ENCODE measurements at places on chromosomes 6 and 20.

DNA sequence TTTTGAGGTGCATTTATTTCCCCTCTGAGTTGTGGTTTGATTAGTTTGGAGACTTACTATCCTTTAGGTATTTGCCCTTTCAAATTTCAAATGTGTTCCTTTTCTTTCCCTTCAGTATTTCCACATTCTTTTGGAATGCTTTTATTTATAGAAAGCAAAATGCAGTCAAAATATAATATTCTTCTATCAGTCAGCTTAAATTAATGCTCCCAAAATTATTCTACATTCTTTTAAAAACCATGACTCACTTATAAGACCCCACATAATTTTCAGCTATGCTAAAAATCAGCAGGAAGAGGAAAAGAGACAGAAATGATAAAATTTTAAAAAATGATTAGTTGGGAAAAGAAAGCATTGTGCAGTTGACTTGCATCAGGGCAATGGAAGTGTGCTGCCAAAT, 180.0 kb upstream of the SMLR1 start:
- DNase-seq, result no peak

GRCh38 chr20:64114356-64114971, 7.1 kb upstream of the NPBWR2 start:
- no peak for DNase-seq

DNA sequence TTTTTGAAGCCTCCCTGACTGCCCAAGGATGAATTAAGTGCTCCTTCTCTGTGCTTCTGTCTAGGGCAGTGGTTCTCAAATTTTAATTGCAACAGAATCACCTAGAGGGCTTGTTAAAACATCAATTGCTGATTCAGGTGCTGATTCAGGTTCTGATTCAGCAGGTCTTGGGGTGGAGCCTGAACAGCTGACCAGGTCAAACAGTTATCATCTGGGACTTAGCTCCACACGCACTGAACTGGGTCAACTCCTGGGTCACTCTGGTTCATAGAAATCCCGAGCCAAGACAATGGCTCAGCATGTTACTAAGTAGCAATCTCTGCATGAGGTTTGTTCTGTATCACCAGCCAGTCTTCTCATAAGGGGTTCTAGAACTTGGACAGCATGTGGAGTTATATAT, 192.3 kb downstream of the GJA1 start:
- DNase-seq, result no peak

GRCh38 chr6:7703148-7703680, 22.7 kb upstream of the BMP6 start:
- DNase-seq, result no peak

All from activated gamma-delta T cell (primary cell).